Peyer's patch (tissue), 4 donors: ENCODE measurements at places on chromosomes 5 and 9. TPM values are rescaled to one million over a fixed set of nuclear protein-coding genes. Genes with fewer than 3 reads are reported as not detected.

DNA sequence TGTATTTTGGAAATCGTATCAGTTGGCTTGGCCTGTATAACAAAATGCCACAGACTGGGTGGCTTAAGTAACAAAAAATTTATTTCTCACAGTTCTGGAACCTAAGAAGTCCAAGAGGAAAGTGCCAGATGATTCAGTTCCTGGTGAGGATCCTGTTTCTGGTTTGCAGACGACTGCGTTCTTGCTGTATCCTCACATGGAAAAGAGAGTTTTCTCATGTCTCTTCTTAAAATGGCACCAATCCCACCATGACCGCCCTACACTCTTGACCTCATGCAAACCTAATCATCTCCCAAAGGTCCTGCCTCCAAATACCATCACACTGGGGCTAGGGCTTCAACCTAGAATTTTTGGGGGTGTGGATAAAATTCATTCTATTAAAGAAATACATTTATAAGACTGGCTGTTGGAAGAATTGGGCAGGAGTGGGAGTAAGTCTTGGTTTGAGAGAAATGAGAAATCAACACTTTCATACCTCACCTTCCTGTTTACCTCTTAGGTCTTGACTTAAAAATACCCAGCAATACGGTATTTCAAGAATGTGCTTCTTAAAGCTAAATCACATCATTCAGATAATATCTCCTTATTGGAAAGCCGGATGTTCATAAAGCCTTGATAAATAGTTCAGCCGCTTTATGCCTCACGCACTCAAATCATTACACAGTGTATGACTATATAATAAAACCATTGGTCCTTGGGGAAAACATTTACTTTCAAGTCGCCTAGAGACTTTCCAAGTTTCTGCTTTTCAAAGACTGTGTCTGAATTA, 28.7 kb downstream of the PTTG1 start:
- H3K4me3 ChIP-seq, result no peak overlapping the region
- no peaks in the 10 kb centered on the region for H3K27me3 ChIP-seq
- no peak for DNase-seq
- no peaks in the 10 kb centered on the region for H3K4me1 ChIP-seq

- DNase-seq, result no peak
- no peak overlapping the region for H3K4me3 ChIP-seq
- H3K27me3 ChIP-seq, result no peaks in the 10 kb centered on the region
- no peak overlapping the region for H3K27ac ChIP-seq
- no peaks in the 10 kb centered on the region for H3K36me3 ChIP-seq
Observed at GRCh38 chr5:57383093-57383861, 99.3 kb downstream of the ACTBL2 start.

DNA sequence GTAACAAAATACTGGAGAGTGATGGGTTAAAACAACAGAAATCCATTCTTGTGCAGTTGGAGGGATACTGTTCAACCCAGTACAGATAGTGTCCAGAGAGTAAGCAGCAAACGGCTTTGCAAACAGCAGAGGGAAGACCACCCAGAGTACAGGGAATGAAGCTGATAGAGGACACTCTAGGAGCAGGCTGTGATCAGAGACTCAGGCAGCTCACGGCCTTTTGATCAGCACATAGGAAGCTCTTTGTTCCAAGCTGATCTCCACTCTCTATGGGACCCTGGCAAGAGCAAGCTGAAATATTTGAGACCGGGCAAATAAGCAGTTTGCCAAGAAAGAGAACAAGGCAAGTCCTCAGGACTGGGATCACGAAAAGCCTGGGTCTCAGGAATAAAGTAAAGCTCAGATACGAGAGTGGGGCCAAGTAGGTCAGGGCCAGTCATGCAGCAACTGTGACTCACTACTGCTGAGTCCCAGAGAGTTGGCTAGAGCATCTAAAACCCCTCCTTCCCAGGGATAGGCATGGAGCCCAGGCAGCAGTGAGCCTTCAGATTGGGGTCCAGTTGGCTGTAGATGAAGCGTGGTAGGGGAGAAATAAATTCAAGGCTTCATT, 52.4 kb downstream of the MELK start:
- no peaks in the 10 kb centered on the region for H3K27me3 ChIP-seq
- no peaks in the 10 kb centered on the region for H3K4me1 ChIP-seq
- H3K27ac ChIP-seq, result no peak overlapping the region
- no peak overlapping the region for H3K4me3 ChIP-seq
- no peak for DNase-seq

GRCh38 chr5:80763873-80764647, 109.3 kb upstream of the DHFR start:
- no peak for DNase-seq
- no peak overlapping the region for H3K27ac ChIP-seq
- H3K4me1 ChIP-seq, result no peaks in the 10 kb centered on the region
- H3K4me3 ChIP-seq, result no peak overlapping the region
- H3K36me3 ChIP-seq, result no peaks in the 10 kb centered on the region
- no peaks in the 10 kb centered on the region for H3K27me3 ChIP-seq

DNA sequence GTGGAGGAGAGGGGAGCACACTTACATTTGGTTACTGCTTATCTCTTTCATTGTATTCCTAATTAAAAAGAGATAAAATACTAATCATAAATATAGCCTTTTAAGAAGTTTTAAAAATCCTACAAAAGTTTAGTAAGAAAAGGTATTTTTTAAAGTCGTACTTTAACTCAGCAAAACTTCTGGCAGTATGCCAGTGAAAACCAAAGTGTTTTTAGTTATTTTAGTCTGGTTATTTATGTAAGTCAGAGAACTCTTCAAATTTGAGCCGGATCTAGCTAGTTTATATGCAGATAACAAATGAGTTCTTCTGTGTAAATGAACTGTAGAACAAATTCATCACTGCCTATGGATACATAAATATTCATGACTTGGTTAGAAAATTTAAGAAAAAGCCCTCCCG, 36.5 kb upstream of the ANKDD1B start:
- no peak for DNase-seq
- no peaks in the 10 kb centered on the region for H3K27me3 ChIP-seq
- no peaks in the 10 kb centered on the region for H3K36me3 ChIP-seq
- H3K4me1 ChIP-seq, result no peaks in the 10 kb centered on the region

CDH9 gene
- total RNA-seq, result not detected

GARIN3 gene
- not detected for total RNA-seq

PCDHB5 gene
- total RNA-seq, result not detected

ORM2 gene
- not detected for total RNA-seq
